RKO (cell line): ENCODE measurements at places on chromosomes 5 and 9.

- no peak for DNase-seq
Measured at GRCh38 chr5:111347021-111347420, 122.8 kb downstream of the CAMK4 start.

- DNase-seq: no peak
Measured at GRCh38 chr9:10999646-11000045, 386.8 kb upstream of the PTPRD start.

GRCh38 chr9:124008694-124009530 is 2.7 kb upstream of the LHX2 start:
- no peak for DNase-seq

DNA sequence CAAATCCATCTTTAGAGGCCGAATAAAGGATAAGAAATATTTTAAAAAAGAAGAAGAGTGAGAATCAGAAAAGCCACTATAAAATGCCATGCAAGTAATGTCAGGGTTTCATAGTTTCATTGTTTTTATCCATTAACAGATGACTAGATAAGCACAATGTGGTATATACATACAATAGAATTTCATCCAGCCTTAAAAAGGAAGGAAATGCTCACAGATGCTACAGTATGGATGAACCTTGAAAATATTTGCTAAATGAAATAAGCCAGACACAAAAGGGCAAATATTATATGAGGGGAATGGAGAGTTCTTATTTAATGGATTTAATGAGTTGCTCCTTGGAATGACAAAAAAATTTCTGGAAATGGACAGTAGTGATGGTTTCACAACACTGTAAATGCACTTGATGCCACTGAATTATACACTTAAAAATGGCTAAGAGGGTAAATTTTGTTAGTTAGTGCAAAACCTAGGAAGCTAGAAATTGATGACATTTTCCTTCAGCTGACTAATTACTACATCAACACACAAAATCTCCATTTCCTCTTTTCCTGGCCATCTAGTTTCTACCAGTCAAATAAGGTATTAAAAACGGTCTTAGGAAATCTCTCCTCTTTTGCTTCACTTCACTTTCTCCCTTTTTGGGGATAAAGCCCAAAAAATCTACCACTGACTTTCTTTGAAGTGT is 86.6 kb downstream of the GNA14 start:
- no peak for DNase-seq

GRCh38 chr5:132422720-132423437 is 53.4 kb downstream of the SLC22A5 start:
- DNase-seq: no peak

DNA sequence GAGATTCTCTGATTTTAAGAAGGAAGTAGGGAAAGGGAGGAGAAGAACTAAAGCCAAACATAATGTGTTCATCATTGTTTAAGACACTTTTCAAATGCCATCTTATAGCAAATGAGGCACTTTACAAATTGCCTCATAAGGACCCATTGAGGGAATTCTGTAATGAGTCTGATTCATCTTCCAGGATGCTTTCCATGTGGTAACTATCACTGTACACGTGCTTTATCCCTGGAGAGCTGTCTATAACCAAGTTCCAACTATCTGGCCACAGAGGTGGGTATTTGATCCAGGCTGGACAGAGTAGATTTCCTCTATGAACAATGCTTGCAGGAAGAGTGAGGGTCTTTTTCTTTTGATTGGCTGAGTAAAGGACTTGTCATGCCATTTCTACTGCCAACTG is 183.5 kb upstream of the NFIB start:
- DNase-seq: no peak

- DNase-seq: no peak
Measured at GRCh38 chr5:52605317-52606313, 182.1 kb upstream of the ITGA1 start.

DNA sequence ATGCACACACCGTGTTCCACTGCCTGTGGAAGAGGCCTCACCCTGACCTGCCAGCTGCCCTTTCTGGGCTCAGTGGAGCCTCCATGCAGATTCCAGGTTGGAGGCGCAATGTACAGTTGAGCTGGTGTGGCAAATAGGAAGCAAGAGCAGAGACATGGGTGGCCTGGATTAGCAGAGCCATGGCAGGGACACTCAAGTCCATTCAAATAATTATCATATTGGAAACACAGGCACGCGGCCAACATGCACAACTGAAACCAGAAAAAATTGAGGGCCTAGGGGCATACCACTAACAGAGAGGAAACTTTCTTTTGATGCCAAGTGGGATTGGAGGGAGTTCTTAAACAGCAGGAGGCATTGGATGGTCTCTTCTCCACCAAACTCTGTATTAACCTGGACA is 35.8 kb downstream of the OTULINL start:
- DNase-seq: no peak

- no peak for DNase-seq
Measured at GRCh38 chr5:34977934-34978613, 48.7 kb downstream of the DNAJC21 start.

DNA sequence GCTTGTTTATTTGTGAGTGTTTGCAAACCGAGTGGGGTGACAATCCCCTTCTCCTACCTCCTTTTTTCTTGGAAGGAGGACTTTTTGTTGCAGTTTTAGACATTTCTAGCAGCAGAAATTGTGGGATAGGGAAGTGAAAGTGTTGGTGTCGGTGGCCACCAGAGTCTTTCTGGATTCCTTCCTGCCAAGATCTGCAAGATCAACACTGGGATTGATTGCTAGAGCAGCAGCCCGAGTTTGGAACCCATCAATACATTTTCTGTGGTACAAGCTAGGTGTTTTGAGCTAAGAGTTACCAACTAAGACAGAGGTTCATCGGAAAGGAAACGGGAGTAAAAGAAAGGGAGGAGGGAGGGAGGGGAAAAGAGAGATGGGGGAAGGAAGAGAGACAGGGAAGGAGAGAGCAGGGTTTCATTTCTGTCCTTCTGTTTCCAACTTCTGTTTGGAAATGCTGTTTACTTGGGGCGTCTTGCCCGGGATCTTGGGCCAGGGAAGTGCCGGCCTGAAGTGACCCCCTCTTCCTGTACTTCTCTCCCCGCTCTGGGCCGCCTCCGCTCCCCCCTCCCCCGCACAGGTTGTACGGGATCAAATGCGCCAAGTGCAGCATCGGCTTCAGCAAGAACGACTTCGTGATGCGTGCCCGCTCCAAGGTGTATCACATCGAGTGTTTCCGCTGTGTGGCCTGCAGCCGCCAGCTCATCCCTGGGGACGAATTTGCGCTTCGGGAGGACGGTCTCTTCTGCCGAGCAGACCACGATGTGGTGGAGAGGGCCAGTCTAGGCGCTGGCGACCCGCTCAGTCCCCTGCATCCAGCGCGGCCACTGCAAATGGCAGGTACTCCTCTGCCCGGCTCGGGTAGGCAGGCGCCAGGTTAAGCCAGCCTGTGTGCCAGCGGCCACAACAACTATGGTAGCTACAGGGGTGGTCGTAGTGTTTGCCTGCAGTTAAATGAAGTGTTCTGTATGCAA is 4.0 kb downstream of the ISL1 start:
- no peak for DNase-seq

DNA sequence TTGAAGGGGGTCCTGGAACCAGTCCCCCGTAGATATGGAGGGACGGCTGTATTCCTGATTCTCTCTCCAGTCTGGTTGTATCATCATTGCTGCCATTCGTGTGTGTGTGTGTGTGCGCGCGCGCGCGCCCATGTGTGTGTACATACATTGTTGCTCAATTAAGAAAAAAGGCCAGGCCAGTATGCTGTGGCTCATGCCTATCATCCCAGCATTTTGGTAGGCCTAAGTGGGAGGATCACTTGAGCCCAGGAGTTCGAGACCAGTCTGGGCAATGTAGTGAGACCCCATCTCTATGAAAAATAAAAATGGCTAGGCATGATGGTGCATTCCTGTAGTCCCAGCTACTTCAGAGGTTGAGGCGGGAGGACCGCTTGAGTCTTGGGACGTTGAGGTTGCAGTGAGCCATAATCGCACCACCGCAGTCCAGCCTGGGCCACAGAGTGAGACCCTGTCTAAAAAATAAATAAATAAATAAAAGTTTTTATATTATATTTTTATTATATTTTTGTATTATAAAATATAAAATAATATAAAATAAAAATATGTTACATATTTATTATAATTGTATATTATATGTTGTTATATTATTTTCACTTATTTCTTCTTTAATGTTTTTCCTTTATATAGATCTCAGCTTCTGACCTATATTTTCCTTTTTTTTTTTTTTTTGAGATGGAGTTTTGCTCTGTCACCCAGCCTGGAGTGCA is 53.2 kb downstream of the SPIN1 start:
- DNase-seq: no peak
